IMR-90 (cell line): ENCODE measurements at places on chromosomes 2 and 18. TPM values are rescaled to one million over a fixed set of nuclear protein-coding genes. Genes with fewer than 3 reads are reported as not detected.

- no peaks in the 10 kb centered on the region for H3K27me3 ChIP-seq
- no peak overlapping the region for H3K27ac ChIP-seq
- peaks cover 13% of the 10 kb centered on the region for H3K4me1 ChIP-seq
- no peak overlapping the region for H3K4me3 ChIP-seq
Observed at GRCh38 chr2:74569686-74570085, 15.2 kb downstream of the DOK1 start.

DNA sequence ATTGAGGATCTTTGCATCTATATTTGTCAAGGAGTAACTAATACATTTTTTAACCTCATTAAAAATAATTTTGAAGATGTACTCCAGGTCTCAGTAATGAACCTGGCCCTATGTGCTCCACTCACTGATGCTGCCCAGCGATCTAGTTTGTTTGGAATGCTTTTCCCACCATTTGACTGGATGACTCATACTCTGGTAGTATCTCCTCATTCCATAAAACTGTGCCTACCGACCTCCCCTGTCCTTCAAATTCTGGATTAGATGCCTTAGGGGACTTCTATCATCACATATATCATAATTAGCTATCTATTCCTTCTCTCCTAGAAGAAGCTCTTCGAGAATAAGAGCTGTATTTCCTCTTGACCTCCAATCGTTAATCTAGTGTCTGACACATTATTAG lies 83.8 kb downstream of the FAM117B start:
- H3K4me3 ChIP-seq, result no peak overlapping the region
- H3K4me1 ChIP-seq, result peaks cover 3% of the 10 kb centered on the region; the same call in 1 of the 2 replicates
- 0 out of 2 replicates have a peak, but pooled peaks cover 1% of the 10 kb centered on the region for H3K36me3 ChIP-seq
- DNase-seq, result peak; percentile 72
- H3K27me3 ChIP-seq, result no peaks in the 10 kb centered on the region

DNA sequence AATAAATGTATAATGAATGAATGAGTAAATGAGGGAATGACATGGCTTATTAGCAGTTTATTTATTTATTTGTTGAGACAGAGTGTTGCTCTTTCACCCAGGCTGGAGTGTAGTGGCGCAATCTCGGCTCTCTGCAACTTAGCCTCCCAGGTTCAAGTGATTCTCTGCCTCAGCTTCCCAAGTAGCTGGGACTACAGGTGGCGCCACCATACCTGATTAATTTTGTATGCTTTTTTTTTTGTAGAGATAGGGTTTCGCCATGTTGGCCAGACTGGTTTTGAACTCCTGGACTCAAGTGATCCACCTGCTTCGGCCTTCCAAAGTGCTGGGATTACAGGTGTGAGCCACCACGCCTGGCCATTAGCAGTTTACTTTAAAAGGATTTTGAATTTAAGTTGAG lies 100.3 kb upstream of the CAVIN2 start:
- no peak overlapping the region for H3K27ac ChIP-seq
- peaks cover 3% of the 10 kb centered on the region for H3K4me1 ChIP-seq
- H3K27me3 ChIP-seq, result no peaks in the 10 kb centered on the region
- H3K36me3 ChIP-seq, result no peaks in the 10 kb centered on the region
- no peak for DNase-seq
- H3K4me3 ChIP-seq, result no peak overlapping the region

DNA sequence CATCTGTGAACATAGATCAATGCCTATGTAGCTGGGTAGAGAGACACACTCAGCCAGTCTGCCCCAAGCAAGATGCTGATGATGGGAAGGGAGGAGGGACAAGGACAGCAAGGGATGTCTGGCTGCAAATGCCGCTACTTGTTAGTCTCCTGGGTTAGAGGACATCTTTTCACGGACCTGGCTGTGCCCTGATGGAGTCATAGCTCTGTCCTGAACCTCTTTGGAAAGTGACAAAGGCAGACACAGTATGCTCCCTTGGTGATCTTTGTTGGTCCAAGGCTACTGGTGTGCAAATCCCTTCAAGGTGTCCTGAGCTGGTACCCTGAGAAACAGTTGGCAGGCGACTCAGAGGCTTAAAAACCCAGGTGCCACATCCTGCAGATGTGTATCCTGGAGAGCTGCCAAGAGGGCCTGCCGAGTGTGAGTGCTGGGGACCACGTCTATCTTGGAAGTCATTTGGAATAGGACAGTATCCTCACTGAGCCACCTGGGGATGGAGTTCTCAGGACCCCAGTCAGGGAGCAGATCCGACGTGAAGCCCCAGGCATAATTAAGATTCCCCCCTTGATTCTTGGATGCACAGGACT lies 10.8 kb downstream of the FOSL2 start:
- H3K36me3 ChIP-seq, result peaks cover 91% of the 10 kb centered on the region
- H3K27ac ChIP-seq, result no peak overlapping the region
- no peaks in the 10 kb centered on the region for H3K27me3 ChIP-seq
- DNase-seq, result no peak

- no peak for DNase-seq
- H3K4me1 ChIP-seq, result no peaks in the 10 kb centered on the region
- no peaks in the 10 kb centered on the region for H3K27me3 ChIP-seq
- H3K36me3 ChIP-seq, result peaks cover 46% of the 10 kb centered on the region
- no peak overlapping the region for H3K4me3 ChIP-seq
Observed at GRCh38 chr2:238042090-238042489, 18.7 kb upstream of the SCLY start.

- peaks cover 64% of the 10 kb centered on the region for H3K27me3 ChIP-seq
- no peaks in the 10 kb centered on the region for H3K4me1 ChIP-seq
- no peaks in the 10 kb centered on the region for H3K36me3 ChIP-seq
- no peak overlapping the region for H3K27ac ChIP-seq
- DNase-seq, result no peak
- no peak overlapping the region for H3K4me3 ChIP-seq
Observed at GRCh38 chr18:11750581-11751310, 61.7 kb downstream of the GNAL start.

MC4R gene
- 0.18 and 0.28 TPM in 2 replicates for total RNA-seq
